ENCODE measurements at places on chromosomes 6 and 20.

DNA sequence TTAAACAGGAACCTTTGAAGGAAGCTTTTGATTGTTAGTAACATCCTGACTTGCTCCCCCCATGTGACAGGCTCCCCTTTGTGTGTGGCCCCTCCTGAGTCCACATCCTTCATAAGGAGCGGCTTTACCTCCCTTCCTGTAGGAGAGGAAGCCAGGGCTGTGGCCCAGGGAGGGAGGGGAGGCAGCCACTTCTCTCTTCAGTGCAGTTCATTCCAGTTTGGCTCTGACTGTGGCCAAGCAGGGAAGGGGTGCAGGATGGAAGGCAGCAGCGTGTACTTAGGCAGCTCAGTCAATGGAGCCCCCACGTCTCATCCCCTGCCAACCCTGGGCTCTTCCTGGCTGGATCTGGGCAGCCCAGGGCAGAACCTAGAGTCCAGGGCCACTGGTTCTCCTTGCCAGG, 295.2 kb downstream of the QKI start:
- DNase-seq, result no peak

GRCh38 chr6:56729719-56730118, 87.0 kb upstream of the DST start:
- DNase-seq, result no peak

GRCh38 chr6:138550346-138550767, 51.1 kb upstream of the NHSL1 start:
- no peak for DNase-seq

GRCh38 chr6:3820563-3820962, 28.6 kb upstream of the FAM50B start:
- no peak for DNase-seq

DNA sequence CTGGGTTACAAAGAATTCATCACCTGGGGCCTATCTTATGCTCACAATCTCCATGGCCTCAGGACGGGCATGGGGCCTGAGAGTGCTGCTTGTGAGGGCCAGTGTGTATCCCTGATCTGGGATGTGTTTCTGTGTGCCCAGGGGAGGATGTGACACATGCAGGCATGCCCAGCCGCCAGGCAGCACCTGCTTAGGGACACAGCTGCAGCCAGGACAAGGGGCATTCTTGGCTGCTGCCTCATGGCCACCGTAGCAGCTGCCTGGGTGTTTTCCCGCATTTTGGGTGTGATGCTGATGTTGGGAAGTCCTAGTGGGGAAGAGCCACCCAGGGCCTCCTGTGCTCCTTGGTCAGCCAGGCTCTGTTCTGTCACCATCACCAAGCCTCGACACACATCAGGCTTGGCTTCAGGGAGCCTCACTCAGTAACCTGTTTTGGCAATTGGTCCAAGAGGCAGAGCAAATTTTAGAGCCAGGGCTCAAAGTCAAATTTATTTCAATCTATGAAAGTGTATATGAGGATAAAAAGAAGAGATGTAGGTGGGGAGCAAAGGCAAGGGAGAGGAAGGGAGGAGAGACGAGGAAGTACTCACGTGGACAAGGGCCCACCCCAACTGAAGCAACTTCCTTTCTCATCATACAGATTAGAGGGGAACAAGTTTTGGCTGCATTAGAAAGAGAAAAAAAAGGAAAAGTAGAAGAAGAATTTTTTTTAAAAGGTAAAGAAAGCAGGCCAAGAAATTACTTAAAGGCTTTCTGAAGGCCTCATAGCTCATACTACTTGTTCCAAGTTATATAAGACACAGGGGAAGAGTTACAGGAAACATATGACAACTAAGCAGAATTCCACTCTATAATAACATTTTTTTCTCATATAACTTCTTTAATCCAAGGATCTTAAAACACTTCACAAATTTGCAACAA, 269.9 kb upstream of the SUPT3H start:
- DNase-seq, result no peak

- no peak for DNase-seq
Measured at GRCh38 chr6:42159431-42160024, 13.6 kb upstream of the GUCA1A start.

DNA sequence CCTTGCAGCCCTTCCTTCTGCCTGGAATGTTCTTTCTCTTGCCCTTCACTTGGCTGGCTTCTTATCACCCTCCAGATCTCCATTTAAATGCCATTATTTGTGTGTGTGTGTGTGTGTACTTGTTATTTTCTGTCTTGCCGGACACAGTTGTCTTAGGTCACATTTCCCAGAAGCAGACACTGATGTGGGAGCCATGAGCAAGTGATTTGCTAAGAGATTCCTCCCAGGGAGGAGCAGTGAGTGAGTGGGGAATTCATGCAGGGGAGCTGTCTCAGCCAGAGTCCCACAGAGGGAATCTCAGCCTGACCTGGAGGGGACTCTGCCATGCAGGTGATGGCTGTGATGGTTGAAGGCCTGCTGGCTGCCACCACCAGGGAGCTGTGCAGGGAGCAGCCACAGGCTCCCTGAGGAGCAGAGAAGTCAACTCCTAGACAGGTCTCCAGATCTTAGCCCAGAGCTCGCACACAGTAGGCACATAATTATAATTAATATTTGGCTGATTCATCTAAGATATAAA, 96.5 kb downstream of the SYNDIG1 start:
- no peak for DNase-seq

- no peak for DNase-seq
Measured at GRCh38 chr6:165794179-165794601, 131.1 kb upstream of the PDE10A start.

- DNase-seq, result no peak
Measured at GRCh38 chr6:156062091-156062563, 606.5 kb upstream of the NOX3 start.

DNA sequence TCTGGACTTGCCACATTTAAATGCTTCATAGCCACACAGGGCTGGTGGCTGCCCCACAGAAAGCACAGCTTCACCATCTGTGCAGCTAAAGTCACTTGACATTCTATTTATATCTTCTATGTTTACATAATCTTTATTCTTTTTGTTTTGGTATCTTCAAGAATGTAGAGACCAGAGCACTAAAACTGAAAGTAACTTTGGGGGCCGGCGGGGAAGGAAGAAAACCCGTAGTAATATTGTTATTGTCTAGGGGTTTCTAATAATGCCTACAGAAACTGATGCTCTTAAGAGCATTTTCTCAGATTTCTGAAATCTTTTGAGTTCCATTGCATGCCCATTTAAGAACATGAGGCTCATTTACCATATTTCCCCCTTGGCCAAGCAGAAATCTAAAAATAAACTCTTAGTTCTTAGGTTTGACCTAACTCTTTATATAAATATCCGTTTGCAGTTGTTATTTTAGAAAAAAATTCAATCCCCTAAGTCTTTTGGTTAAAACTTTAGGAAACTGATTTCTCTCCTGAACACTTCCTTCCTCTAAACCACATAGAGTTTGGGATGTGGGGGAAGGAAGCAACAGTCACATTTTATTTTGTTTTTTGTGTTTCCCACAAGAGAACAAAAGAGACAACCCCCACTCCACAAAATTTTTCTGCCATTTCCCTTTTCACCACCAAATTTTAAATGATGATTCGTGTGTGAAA, 207.6 kb downstream of the OGFRL1 start:
- DNase-seq, result no peak

DNA sequence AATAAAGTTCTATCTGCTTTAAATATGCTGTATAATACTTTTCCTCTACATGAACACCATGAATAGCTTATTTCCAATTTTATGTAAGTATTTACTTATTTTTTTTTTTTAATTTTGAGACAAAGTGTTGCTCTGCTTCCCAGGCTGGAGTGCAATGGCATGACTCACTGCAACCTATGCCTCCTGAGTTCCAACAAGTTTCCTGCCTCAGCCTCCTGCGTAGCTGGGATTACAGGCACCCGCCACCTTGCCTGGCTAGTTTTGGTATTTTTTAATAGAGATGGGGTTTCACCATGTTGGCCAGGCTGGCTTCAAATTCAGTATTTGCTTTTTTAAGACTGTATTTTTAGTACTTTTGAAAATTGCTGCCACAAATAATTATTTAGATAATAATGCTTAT, 1365.9 kb downstream of the GRIK2 start:
- DNase-seq, result no peak

DNA sequence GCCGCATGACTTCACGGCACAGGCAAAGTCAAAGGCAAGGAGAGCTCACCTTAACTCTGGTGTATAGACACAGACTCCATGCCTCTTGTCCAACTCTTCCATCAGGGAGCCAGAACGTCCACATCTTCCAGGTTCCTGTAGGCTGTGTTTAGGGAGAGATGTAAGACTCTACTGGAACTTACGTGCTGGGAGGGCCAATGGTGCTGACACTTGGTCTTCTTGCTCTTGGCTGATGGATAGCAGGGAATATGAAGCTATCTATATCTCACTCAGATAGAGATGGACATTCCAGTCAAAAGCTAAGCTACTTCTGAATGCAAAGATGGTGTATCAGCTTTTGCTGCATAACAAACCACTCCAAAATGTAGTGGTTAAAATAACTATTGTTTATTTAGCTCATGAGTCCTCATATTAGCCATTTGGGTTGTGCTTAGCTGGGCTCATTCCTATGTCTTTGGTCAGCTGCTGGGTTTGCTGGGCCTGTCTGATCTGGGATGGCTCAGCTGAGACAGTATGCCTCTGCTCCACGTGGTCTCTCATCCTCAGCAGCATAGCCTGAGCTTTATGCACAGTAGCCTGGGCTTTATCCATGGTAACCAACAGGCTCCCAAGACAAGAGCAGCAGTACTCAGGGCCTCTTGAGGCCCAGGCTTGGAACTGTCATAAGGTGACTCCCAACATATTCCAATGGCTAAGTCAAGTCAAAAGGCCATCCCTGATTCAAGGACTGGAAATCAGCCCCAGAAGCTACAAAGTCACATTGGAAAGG, 111.6 kb downstream of the SNX5 start:
- no peak for DNase-seq

DNA sequence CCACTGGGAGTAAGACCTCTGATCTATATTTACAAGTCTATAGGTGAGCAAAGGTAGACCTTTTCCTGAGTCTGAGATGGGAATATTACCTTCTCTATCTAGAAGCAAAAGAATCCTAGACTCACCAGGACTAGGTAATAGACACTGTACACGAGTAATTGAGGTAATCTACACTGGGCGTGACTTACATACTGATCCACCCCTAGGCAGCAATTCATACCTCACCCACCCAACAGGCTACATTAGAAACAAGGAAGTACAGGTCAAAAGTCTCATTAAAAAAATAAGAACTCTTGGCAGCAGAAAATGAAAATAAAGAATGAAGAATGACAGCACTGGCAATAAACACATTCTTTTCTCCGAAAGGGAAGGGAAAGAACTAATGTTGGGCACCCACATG, 7.6 kb downstream of the CSNK2A1 start:
- no peak for DNase-seq

DNA sequence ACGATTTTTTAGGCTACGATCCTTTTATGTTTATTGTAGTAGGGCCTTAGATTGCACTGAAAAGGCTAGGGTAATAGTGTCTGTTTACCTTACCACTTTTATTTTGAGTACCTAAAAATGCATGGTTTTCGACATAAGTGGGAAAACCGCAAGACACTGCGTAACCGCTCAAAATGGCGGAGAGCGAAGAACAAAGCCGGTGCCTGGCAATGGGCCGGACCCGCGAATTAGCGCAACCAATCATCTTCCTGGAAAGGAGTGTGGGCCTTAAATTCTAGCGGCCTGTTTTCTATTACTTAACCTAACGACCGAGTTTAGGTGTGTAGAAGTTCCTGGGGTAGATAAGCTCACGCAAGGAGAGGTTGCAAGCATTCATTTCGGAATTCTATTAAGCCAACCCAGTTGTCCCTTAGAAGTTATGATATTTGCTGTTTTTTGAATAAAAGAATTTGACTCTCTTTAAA, 118.0 kb downstream of the HFE start:
- peak; percentile 89 for DNase-seq

- DNase-seq, result no peak
Measured at GRCh38 chr6:39530201-39530759, 194.9 kb downstream of the KIF6 start.

- no peak for DNase-seq
Measured at GRCh38 chr20:48054051-48054450, 268.8 kb upstream of the SULF2 start.

GRCh38 chr20:58584881-58585752, 66.0 kb upstream of the STX16 start:
- DNase-seq, result no peak

GRCh38 chr6:46393161-46393939, 97.9 kb downstream of the RCAN2 start:
- DNase-seq, result no peak

GRCh38 chr20:53226826-53227225, 254.7 kb downstream of the TSHZ2 start:
- no peak for DNase-seq

DNA sequence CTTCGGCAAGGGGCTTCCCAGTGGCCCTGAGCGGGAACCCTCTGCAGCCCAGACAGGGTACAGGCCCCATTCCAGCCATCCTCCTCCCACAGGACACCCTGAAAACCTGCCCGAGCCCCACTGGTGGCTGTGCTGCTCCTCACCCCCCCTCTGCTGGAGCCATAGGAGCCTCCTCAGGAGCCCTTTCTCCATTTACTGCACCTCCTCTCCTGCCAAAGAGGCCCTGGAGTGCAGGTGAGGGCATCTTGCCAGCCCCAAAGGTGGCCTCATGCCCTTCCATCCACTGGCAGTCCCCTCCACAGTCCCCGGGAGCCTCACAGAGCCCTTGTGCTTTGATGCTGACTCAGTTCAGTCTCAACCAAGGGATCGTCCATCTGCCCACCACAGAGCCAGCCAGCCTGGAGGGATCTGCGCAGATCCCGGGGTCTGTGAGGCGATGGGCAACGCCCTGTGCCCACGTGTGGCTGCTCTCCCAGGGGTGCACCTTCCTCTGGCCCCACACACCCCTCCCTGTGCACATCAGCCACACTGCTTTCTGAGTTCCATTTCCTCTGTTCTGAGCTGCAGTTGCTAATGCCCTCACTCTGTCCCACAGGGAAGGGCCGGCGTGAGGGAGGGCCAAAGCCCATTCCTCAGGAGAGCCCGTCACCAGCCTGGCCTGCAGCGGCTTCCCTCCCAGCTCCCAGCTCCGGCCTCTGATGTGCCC, 228.5 kb downstream of the DLL1 start:
- DNase-seq, result no peak

GRCh38 chr20:1108437-1108920, 9.9 kb upstream of the PSMF1 start:
- peak; percentile 46 for DNase-seq

All from CD4-positive, alpha-beta T cell treated with Interleukin-6 at 100 ng/mL for 8 hours (primary cell).